ENCODE measurements at places on chromosomes 5 and 9.

DNA sequence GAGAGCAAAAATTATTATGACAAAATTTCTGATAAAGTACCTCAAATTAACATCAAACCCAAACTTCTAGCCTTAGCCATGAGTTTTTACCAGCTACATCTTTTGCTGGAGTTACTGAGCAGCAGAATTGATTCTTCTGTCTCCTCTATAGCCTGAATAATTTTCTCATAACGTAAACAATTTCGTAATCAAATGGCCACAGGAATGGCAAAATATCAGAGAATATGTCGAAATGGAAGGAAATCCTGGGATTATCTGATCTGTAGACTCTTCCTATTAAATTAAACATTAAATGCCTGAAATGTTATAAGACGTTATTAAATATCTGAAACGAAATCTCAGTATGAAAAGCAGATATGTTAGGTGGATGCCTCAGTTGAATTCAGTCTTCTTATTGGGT, 41.1 kb downstream of the LURAP1L start:
- no peak for DNase-seq

GRCh38 chr5:112183103-112183711, 235.9 kb downstream of the EPB41L4A start:
- DNase-seq = no peak

DNA sequence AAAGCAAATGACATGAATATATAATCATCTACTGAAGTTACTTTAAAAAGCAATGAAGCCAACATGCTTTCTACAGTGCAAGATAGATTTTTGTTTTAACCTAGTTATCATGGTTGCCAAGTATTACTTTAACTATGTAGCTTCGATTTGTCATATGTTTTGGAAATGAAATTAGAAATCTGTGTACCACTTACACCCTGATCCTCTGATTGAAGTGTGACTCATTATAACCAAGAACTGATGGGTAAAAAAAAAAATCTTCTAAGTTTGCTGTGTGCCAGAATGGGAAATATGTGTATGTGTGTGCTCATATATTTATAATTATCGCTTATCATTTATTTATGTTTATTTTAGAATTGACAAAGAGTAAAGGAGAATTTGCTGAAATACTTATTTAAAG, 9.1 kb upstream of the CDC42SE2 start:
- DNase-seq = no peak

GRCh38 chr9:92850898-92851297, 26.9 kb downstream of the ZNF484 start:
- DNase-seq = no peak

- DNase-seq = no peak
These were observed 48.9 kb upstream of the SPIN1 start for GRCh38 chr9:88339317-88339716.

- DNase-seq = no peak
These were observed 2.0 kb downstream of the SLC6A19 start for GRCh38 chr5:1203311-1203967.
